ENCODE measurements at places on chromosomes 1 and 21.

DNA sequence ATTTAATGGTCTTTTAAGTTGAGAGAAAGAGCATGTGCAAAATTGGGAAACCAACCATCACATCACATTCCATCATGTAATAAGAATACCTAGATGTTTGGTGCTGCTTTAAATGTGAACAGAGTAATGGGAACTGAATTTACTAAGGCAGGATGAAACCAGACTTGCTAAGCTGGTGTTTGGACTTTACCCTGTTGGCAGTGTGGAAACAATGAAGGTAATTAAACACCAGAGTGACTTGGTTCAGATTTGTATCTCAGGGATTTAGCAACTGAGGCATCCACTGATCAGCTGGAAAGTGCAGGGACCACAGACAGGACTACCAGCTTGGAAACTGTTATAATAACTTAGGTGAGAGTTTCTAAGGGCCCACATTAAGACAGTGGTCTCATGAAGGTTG, 263.4 kb downstream of the OLFM3 start:
- DNase-seq, result peak; percentile 7

- DNase-seq, result peak; percentile 1
These were observed 16.1 kb downstream of the ATAD3B start for GRCh38 chr1:1487701-1488100.

- DNase-seq, result no peak
These were observed 10.8 kb downstream of the THEM4 start for GRCh38 chr1:151898519-151898991.

- no peak for DNase-seq
These were observed 7.5 kb downstream of the CTPS1 start for GRCh38 chr1:40986956-40987355.

GRCh38 chr1:56995414-56996100, 29.7 kb upstream of the C8B start:
- no peak for DNase-seq

- DNase-seq, result no peak
These were observed 4.2 kb downstream of the FMO1 start for GRCh38 chr1:171252482-171252881.

DNA sequence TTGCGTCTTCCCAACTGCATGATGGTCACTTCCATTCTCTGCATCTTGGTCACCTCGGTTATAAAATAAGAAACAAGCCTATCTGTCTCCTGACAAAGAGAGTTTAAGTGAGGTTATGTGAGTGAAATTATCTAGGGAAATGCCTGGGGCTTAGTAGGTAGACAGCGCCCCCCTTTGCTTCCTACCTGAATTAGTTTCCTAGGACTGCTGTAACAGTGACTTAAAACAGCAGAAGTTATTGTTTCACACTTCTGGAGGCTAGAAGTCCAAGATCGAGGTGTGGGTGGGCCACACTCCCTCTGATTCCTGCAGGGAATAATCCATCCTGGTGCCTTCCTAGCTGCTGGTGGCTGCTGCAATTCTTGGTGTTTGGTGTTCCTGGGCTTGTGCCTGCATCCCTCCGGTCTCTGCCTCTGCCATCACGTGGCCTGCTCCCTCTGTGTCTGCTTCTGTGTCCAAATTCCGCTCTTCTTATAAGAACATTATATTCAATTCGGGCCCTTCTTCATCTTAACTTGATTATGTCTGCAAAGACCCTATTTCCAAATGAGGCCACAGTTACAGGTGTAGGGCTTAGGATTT, 92.6 kb downstream of the IGSF21 start:
- DNase-seq, result no peak

DNA sequence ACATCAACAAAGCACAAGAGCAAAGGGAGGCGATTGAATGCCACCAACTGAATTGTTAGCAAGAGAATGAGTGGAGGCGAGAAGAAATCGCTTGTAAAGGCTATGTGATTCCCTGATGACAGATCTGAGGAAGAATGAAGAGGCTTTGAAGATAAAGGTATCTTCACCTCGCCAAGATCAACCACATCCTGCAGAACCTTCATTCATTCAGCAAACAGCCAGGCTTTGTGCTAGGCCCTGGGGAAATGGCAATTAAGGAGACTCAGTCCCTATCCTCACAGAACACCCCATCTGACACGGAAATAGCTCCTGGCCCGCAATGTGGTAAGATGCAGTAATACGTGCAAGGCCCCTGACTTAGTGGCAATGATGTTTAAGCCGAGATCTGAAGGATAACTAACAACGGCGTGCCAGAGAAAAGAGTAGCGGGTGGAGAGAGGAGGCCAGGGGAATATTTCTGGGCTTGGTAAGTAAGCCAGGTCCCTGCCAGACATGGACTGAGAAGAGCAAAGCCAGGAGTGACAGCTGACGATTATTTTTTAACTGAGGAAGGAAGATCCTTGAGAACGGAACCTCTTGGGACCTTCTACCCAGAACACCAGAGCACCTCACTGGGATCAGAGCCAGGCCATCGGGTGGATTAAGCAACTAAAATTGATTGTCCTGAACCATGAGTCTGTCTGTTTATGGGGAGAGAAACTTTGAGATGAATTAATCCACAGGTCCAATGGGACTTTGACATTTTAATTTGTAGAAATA, 4.6 kb upstream of the VSIG8 start:
- no peak for DNase-seq

DNA sequence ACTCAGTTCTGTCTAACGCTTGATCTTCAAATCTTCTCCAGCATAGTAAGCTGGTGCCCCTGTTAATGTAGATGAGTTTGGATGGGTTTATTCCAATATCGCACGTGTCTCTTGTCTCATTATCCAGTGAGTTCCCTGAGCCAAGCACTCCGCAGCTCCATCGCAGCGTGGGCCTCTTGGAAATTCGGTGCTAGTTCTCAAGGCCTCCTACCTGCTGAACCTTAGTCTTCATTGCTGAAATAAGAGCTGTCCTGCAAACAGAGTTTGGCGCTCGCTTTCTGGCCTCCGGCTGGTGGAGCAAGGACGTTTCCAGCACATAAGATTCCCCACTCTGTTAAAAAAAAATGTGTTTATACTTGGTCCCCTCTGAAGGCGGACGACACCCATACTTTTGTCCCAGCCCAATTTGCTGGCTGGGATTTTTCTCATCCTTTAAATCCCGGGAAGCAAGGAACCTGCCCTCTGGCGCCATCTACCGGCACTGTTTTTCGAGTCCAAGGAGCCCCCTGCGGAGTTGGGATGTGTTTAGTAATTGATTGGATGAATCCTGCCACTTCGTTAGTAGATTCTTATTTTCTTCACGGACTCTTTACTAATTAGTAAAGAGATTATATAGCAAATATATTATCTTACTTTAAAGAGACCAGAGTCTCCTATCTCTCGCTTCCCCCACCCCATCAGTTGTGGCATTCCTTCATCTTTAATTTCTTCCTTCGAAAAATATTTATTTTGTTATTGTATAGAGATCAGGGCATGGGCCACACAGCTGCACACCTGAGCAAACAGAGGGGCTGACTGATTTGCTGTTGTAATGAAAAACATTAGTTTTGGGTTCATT, 14.7 kb downstream of the JUN start:
- peak; percentile 74 for DNase-seq

DNA sequence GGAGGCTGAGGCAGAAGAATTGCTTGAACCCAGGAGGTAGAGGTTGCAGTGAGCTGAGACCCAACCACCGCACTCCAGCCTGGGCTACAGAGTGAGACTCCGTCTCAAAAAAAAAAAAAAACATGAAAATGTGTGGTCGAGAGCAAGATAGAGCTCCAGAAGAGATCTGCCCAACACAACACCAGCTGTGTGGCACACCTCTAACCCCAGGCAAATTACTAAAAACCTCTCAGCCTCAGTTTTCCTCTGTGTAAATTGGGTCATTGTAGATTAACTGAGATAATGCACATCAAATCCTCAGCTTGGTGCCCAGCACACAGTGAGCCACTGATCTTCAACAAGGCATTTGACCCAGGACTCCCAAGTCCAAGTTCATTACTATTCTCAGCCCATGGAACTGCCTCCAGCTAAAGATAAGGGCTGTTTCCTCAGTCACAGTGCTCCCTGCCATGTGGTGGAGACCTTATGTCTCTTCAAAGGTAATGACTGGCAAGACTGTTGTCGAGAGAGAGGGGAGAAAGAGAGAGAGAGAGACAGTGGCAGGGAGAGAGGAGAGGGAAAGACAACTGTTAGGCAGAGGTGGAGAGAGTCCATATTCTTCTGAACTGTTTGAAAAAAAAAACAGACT, 58.1 kb downstream of the PTP4A2 start:
- no peak for DNase-seq

- no peak for DNase-seq
These were observed 43.3 kb downstream of the URB2 start for GRCh38 chr1:229669333-229669732.

DNA sequence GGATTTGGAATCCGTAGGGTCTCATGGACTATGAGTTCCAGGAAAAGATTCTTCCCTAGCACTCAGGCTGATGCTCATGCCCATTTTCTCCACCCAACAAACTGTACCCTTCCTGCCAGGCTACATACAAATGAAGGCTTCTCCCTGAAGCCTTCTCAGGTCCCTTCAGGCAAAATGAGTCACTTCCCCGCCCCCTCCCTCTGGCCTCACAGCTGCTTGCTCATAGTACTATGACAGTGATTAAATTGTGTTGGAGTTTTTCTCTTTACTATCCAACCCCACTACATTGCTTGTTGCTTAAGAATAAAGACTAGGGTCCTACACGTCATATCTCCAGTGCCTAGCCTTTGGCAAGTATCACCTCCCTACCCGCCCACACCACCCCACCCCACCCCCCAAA, 207.6 kb upstream of the NFIA start:
- no peak for DNase-seq

DNA sequence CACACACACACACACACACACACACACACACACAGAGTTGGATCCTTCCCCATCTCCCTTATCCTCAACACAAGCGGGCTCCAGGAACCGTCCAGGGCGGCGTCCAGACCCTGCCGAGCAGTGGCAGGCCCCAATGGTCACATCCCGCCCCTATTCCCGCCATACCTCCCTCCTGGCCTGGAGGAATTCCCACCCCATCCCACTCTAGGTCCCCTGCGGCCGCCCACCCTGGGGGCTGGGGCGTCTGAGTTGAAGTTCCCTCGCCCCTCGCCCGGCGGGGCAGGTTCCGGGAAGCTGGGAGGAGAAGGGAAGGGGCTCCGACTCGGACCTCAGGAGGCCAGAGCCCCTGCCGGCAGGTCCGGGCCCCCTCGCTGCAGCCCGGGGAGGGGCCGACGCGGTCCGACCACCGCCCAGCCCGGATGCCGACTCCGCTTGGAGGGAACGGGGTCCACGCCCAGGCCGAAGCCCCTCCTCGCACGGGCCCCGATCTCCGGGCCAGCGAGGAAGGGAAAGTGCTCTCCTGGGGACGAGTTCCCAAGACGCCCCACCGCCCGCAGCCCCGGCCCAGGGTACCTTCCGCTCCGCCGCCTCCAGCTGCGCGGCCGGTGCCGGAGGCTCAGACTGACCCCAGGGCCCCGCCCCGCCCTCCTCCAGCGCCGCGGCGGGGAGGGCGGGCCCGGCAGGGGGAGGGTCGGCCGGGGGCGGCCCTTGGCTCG, at the start of gene RHOC:
TSS of gene RHOC (minus strand) at position 623 of the 716 bp plus-strand sequence. CDS start 3,328 bp downstream, outside the sequence.
- peak; percentile 81 for DNase-seq

DNA sequence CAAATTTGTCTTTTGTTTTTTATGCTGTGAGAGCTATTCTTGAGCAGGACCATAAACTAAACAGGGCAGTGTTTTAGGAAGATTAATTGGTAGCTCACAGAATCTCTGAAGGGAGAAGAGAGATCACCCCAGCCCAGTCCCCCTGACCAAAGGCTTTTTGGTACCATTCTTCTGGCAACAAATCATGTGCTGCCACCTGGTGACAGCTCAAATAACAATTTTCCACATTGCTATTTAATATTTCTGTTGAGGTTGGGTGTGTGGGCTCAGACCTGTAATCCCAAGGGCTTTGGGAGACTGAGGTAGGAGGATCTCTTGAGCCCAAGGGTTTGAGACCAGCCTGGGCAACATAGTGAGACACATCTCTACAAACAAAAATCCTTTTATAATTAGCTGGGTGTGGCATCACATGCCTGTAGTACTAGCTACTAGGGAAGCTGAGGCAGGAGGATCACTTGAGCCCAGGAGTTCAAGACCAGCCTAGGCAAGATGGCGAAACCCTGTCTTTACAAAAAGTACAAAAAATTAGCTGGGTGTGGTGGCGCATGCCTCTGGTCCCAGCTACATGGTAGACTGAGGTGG, 2.2 kb upstream of the TESK2 start:
- DNase-seq, result peak; percentile 41

DNA sequence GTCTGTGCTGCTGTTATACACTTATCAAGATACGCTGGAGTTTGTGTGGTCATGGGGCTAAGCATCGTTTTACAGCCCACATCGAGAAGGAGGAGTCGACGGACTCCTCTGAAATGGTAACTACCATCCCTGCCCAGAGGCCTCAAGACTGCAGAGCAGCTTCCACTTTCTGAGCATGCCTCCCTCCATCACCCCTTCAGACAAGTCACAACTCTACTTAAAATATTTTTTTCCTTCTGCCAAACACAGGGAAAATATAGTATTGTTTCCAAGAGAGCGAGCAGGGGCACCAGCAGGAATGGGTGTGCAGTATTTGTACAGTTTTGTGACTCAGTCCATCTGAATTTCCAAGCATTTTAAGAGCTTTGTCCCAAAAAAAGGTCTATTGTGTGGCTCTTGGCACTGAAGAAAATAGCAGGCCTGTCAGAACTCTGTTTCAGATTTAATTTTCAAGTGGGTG, 14.1 kb downstream of the EVA1C start:
- no peak for DNase-seq

DNA sequence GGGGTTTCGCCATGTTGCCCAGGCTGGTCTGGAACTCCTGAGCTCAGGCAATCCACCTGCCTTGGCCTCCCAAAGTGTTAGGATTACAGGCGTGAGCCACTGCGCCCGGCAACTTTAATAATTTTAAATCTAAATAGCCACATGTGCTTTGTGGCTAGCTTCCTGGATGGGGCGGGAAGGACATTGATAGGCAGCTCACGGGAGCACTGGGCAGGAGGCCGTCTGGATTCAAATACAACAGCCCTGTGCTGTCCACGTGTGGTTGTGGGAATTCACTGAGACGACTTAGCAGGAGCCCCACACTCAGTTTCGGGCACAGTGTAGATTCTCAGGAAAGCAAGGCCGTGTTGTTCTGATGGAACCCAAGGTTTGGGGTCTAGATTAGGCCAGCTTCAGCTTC, 177.1 kb downstream of the ETS2 start:
- DNase-seq, result no peak

GRCh38 chr1:162549001-162549400, 12.5 kb upstream of the UAP1 start:
- DNase-seq, result no peak

- DNase-seq, result no peak
These were observed 372.7 kb downstream of the BRINP3 start for GRCh38 chr1:190104961-190105360.

GRCh38 chr1:198656500-198656932, 17.7 kb downstream of the PTPRC start:
- DNase-seq, result no peak

- no peak for DNase-seq
These were observed 65.2 kb upstream of the FAM163A start for GRCh38 chr1:179677882-179678281.

- no peak for DNase-seq
These were observed 27.0 kb upstream of the ABCG1 start for GRCh38 chr21:42191696-42192595.

GRCh38 chr1:60066001-60066400, 7.6 kb downstream of the C1orf87 start:
- DNase-seq, result no peak

GRCh38 chr1:58432851-58433668, 113.5 kb downstream of the OMA1 start:
- DNase-seq, result peak; percentile 86
